Brain pericyte (primary cell): ENCODE measurements at places on chromosomes 4 and X.

DNA sequence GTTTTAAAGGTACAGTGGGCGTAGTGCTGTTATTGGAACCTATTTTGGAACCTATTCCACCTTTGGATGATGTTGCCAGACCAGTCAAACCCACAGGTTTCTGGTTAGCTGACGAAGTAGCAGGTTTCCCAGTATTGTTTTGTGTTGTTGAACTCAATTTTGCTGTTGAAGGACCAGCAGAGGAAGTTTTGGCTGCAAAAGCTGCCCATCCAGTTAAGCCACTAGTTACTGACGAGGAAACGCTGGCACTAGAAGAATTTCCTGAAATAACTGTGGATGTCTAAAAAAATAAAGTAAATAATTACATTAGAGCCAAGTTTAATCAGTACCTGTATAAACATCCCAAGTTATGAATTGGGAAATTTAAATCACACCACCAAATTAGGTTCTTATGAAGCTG is 25.5 kb downstream of the INTS12 start:
- no peak for DNase-seq

DNA sequence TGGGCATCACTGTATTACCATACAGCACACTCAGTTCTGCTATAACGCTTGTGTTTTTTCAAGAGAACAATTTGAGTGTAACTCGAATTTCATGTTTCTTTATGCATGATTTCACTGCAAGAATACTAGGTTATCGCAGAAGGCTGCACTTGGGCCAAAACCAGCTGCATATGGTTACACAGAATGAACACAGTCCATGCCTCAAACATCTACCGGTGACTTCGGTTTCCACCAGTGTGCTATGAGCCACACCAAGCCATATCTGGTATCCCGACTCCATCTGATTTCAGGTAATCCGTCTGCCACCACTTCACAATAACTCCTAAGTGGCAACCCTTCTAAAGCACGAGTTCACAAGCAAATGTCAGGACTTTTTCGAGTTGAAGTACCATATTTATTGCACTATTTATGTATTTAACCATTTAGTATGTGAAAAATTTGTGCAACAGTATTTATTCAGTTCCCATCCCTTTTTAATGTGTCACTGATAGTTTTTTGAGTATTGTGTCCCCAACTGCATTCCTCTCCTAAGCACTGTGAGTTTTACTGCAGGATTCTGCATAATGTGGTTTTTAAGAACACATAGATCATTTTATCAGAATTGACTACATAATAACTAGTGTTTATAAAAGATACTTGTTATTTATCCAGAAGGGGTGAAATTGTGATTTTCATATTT is 111.8 kb downstream of the APBB2 start:
- no peak for DNase-seq

GRCh38 chr4:183504930-183505610 is at the start of gene ING2:
Gene ING2 (plus strand): TSS chr4:183505058. CDS start chr4:183505196, 138 bp downstream.
- DNase-seq = no peak

DNA sequence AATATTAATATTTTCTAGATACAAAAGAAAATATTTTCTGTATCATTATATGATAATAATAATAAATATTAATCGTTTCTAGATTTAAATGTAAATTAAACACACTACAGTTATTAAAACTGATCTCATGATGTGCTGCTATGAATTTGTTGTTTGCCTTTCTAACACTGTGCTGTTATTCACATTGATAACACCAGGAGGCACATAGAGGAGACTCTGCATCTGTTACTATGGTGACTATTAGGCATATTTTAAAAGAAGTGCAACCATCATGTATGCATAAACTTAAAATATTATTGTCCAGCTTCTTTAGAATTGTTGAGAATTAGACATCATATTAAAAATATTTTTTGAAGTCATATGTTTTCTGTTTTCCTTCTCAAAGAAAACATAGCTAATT is 11.8 kb upstream of the PDGFC start:
- DNase-seq = no peak

- DNase-seq = no peak
Observed at GRCh38 chr4:7788694-7789425, 150.8 kb downstream of the AFAP1 start.

- DNase-seq = no peak
Observed at GRCh38 chrX:26286836-26287235, 70.9 kb downstream of the MAGEB5 start.

GRCh38 chr4:150782311-150782710 is 200.4 kb downstream of the MAB21L2 start:
- no peak for DNase-seq

DNA sequence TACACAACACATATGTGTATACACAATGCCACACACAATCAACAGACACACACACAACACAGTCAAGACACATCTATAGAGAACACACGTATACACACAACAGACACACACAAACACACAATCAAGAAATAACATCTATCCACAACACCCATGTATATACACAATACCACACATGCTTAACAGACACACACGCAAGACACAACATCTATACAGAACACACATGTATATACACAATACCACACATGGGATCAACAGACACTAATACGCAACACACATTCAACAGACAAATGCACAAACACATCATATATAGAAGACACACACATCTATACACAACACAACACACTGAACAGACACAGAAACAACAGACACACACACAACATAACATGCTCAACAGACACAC is 234.8 kb downstream of the SHOX start:
- DNase-seq = no peak

DNA sequence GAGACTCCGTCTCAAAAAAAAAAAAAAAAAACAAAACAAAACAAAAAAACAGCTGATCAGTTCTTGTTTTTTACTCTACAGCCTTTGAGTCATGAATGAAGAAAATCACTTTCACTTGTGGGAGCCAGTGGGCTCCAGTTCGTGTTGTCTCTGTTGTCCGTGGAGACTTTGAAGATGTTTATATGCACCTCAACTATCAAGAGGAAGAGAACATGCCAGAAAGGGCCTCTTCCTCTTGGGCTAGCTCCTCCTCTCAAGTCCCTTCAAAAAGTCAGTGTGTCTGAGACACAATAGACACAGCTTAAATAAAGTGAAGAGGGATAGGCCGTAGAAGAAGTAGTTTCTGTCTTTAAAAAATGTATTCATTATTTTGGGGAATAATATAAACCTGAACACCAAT is 182.7 kb downstream of the KDR start:
- no peak for DNase-seq

- no peak for DNase-seq
Observed at GRCh38 chrX:39238006-39238405, 436.7 kb downstream of the MID1IP1 start.

GRCh38 chrX:2682565-2683177 is 8.4 kb upstream of the CD99 start:
- no peak for DNase-seq

DNA sequence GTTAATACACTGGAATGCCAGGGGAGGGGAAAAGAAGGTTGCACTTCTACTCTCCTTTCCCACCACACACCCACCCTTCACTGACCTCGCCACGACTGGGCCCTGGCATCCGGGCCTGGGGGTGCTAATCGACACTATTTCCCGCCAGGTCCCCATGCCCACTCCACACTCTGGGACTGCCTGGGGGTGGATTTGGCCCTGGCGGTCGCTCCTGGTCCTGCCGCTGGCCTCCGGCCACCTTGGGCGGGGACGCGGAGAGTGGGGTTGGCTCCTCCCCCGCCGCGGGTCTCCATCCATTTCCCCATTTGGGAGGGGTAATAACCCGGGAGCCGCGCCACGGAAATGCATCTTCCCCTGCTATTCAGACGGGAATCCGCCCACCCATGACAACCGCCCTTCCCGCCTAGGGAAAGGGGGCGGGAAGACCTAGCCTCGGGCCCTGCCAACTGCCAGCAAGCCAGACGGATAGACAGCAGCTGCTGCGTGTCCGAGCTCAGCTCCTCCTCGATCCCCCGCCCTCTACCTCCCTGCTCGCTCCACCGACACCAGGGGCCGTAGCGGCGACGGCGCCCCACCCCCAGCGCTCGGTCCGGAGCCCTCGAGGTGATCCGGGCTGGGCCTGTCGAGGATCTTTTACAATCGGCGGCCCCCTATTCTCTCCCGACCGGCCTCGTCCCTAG is 78.1 kb downstream of the RLIM start:
- DNase-seq = peak; percentile 48

DNA sequence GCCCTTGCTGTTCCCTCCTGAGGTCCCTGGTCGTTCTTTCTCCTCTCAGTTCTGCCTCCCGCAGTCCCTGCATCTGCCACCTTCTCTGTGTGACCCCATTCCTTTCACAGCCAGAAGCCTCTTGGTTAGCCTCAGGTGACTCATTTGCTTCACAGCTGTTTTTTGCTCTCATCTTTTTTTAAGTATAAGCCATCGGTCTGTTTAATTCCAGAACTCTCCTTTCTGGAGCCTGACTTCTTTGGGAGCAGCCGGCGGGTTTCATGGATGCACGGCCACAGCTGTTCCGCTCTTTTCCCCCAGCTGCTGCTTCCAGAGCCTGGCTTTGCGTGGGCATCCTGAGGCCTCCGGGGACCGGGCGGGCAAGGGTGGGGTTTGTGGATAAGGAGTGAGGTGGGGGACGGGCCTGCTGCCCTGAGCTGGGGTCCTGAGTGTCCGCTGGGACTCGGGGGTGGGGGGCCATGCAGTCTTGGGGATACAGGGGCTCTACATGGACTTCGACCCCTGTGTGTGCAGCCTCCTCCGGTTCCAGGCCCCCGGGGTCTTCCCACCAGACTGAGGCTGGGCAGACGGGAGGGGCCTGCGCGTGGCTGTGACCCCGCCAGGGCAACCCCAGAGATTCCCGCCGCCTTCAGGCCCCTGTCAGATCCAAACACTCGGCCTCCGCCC is 46.7 kb downstream of the PCGF3 start:
- DNase-seq = no peak

DNA sequence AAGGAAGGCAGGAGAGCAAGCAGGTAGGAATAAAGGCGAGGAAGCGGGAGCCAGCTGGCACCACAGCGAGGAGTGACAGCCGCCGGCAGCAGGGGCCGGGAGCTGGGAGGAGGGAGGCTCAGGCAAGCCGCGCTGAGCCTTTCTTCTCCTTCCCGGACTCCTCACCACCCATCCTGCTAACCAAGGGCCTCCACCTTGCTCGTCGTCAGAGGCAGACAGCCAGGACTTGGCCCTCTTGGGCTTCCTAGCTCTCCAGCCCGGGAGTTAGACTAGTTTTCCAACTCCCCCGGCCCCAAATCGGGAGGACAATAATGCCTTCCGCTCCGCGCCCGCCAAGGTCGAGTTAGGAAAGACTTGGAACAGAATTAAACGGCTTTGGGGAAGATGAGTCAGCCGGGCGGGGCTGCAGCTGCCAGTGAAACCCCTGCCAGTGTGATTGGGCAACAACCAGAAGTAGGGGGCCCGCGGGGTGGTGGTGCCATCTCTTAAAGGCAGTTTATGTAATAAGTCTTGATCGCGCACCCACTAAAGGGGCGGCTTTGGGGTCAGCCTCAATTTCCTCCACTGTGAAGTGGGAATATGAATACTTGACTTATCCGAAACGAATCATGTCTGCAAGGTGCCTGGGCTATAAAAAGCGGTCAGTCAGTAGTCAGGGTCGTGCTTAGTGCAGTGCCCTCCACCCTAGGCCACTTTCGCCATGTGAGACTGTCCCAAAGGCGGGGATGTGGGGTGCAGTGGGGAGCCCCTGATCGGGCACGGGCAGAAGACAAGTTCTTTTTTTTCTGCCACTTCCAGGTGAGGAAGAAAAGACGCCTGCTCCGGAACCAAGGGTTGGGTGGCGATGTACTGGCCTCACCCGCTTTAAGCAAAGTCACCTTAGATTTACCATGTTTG is 6.7 kb upstream of the HSD17B10 start:
- no peak for DNase-seq

- DNase-seq = peak; percentile 79
Observed at GRCh38 chrX:107736781-107737531, 38.6 kb downstream of the TSC22D3 start.

- no peak for DNase-seq
Observed at GRCh38 chr4:23413631-23414030, 476.2 kb downstream of the PPARGC1A start.

DNA sequence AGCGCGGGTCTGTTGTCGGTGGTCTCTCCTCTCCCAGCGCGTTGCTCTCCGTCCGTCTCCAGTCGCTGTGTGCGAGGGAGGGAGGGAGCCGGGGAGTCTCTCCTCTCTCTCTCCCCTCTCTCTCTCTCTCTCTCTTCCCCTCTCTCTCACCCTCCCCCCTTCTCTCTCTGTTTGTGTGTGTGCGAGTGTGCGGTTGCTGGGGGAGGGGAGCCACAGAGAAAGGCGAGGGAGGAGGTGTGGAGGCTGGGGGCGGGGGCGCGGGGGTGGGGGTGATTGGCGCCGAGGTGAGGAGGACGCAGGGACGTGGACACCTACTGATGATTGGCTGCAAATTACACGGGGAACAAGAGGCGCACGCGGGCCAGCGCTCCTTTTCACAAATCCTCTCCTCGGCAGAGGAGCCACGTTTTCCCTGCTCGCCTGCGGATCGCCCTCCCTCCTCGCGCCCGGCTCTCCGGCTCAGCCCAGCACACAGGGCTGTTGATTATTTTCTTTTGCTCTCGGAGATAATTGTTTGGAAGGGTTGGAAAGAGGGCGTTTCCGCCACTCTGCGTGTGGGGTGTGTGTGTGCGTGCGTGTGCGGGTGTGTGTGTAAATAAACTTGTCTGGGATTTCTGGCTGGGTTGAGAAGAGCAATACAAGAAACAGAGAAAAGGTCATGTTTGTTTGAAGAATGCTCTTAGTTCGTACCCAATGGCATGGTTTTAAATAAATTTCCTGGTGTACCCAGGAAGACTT is at the start of gene CXXC4:
Gene CXXC4 (minus strand): TSS at position 73 of the 738 bp plus-strand sequence. CDS start 3,092 bp downstream, outside the sequence.
- DNase-seq = no peak

DNA sequence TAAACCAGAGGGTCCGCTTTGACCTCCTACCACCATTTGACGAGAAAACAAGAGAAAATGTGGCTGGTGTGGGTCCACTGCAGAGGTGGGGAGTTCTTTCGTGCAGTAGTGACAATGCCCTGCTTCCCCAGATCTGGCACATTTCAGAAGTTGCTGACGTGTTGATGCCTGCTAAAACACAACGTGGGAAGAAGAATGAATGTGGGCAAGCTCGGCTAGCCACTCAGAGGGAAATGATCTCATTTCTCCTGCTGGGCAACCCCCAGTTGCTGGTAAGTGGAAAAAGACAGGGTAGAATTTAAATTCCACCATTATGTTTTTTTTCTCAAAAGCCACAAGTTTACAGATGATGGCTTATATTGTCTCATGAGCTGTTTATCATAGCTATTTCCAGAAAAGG is 77.9 kb downstream of the LUZP4 start:
- peak; percentile 33 for DNase-seq

GRCh38 chr4:102641793-102642192 is 119.0 kb downstream of the MANBA start:
- no peak for DNase-seq

GRCh38 chr4:53169695-53170617 is 195.9 kb downstream of the SCFD2 start:
- DNase-seq = no peak

- no peak for DNase-seq
Observed at GRCh38 chrX:78330540-78330939, 3.1 kb upstream of the CYSLTR1 start.

DNA sequence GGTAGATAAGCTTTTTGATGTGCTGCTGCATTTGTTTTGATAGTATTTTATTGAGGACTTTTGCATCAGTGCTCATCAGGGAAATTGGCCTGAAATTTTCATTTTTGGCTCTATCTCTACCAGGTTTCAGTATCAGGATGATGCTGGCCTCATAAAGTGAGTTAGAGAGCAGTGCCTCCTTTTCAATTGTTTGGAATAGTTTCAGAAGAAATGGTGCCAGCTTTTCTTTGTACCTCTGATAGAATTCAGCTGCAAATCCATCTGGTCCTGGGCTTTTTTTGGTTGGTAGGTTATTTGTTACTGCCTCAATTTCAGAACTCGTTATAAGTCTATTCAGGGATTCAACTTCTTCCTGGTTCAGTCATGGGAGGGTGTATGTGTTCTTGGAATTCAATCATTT is 15.6 kb upstream of the TMPRSS11F start:
- DNase-seq = no peak

GRCh38 chr4:54091637-54092404 is 8.1 kb upstream of the GSX2 start:
- no peak for DNase-seq
